ENCODE measurements at places on chromosomes 1 and 21. TPM values are rescaled to one million over a fixed set of nuclear protein-coding genes. Genes with fewer than 3 reads are reported as not detected.

The TESK2 gene
- total RNA-seq: 2.5 TPM

The NID1 gene
- total RNA-seq: 96.4 TPM

The PGLYRP4 gene
- total RNA-seq: not detected

The ADAMTS4 gene
- total RNA-seq: 110 TPM

The BMP8B gene
- total RNA-seq: not detected

The FMO5 gene
- 0.19 TPM for total RNA-seq

The S100A6 gene
- 730 TPM for total RNA-seq

The ZYG11A gene
- total RNA-seq: 0.28 TPM

The OR14C36 gene
- total RNA-seq: not detected

The NBPF15 gene
- 31.3 TPM for total RNA-seq

The AGO4 gene
- total RNA-seq: 9.6 TPM

The LCE1F gene
- total RNA-seq: not detected

The CFHR3 gene
- total RNA-seq: not detected

The RASSF5 gene
- 0.38 TPM for total RNA-seq

The LMO4 gene
- total RNA-seq: 65.4 TPM

The UBASH3A gene
- total RNA-seq: not detected

The S100A8 gene
- not detected for total RNA-seq

The FCRL3 gene
- not detected for total RNA-seq

The GABRD gene
- total RNA-seq: not detected

The SERPINC1 gene
- total RNA-seq: not detected

The FOXO6 gene
- total RNA-seq: not detected

The ABCG1 gene
- 5.2 TPM for total RNA-seq

The NIBAN1 gene
- 47.4 TPM for total RNA-seq

The NBPF10 gene
- 3.1 TPM for total RNA-seq

The FOXD3 gene
- total RNA-seq: not detected

The IPO13 gene
- 19.9 TPM for total RNA-seq

The SYCP1 gene
- total RNA-seq: not detected

The GBP6 gene
- total RNA-seq: under 0.01 TPM

The CD53 gene
- total RNA-seq: not detected

The PERM1 gene
- total RNA-seq: 8.5 TPM

The MROH9 gene
- 0.85 TPM for total RNA-seq

The MNDA gene
- not detected for total RNA-seq

Measured in regular cardiac myocyte (primary cell).